ENCODE measurements at places on chromosomes 5 and 9.

- DNase-seq = no peak
Measured at GRCh38 chr5:156359476-156359875, 32.5 kb downstream of the SGCD start.

DNA sequence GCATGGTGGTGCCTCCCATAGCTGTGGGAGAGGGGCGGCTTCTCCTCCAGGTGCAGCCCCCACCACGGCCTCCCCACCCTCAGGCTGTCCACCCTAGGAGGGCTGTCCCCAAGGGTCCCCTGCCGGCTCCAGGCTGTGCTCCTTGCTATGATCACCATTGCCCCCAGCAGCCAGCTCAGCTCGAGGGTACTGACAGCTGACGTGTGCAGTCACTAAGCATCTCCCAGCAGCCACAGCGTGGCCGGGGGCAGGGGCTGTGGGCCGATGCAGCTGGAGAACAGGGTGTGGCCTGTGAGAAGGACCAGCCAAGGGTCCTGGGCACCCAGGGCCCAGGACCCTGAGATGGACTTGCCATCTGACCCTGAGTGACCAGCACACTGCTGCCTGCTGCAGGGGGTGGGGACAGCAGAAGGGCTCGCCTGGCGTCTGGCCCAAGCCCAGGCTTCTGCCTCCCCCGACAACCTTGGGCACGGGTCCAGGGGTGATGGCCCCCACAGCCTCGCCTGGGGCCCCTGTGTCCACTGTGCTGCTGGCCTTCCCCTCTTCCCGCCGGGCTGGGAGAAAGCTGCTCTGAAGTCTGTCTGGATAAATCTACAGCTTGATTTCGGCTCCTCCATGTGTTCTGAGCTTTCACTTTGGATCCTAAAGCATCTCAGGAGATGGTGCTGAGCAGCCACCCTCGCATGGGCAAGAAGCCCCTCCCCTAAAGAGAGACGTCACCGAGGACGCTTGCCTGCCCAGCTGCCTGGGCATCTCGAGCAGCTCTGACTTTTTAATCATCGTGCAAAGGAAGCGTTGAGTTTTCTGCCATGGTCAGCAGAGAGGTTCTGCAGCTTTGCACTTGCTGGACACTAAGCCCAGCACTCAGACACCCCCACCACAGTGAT, 5.5 kb downstream of the KCNT1 start:
- no peak for DNase-seq

DNA sequence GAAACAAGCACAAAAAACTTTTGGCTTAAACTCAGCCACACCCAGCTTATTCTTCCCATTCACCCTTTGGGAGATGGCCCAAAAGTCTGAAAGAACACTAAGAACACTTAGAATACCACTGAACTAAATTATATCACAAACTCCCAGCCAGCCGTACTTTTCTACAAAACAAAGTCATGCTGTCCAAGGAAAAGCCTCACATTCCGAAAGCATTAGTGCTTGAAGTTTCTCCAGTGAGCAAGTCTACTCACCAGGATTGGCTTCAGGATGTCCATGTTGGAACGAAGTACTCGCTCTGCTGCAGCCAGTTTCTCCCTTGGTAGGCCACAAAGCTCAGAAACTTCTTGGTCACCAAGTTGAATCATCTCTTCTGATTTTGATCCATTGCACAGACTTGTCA, 69.7 kb downstream of the ABCA1 start:
- DNase-seq = no peak

- no peak for DNase-seq
Measured at GRCh38 chr9:120040896-120041295, 539.1 kb downstream of the CDK5RAP2 start.

DNA sequence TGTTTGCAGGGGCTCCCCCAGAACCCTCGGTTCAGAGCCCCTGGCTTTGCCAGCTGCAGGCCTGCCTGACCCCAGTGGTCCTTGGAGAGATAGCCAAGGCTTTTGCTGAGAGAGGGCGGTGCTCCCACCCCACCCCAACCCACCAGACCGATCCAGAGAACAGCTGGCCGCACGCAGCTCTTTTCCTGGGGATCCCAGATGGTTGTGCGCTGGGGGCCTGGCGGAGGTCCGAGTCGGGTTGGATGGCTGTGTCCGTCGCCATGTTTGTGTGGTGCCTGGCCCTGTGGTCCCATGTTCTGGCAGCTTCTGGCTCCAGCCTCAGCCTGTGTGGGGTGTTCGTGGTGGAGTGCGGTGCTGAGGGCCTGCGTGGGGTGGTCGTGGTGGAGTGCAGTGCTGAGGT, 97.5 kb downstream of the RXRA start:
- DNase-seq = no peak

- DNase-seq = no peak
Measured at GRCh38 chr9:137237759-137238726, 3.0 kb upstream of the TUBB4B start.

DNA sequence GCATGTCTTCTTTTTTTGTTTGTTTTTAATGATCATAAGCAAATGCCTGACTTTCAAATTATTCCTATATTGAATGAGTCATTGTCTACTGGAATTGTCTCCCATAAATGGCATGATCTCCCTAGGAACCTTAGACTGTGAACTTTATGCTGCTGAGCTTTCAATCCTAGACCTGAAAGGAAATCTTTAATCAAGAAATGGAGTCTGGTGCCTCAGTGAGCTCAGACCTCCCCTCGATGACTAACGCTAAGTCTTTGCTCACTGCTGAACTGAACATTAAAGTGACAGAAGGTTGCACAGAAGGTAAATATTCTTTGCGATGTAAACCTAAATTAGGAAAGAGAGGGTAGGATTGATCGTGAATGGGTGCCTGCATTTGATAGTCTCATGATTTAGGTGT, 745.2 kb upstream of the WWC1 start:
- DNase-seq = no peak

GRCh38 chr5:20023686-20024180, 35.7 kb upstream of the CDH18 start:
- no peak for DNase-seq

DNA sequence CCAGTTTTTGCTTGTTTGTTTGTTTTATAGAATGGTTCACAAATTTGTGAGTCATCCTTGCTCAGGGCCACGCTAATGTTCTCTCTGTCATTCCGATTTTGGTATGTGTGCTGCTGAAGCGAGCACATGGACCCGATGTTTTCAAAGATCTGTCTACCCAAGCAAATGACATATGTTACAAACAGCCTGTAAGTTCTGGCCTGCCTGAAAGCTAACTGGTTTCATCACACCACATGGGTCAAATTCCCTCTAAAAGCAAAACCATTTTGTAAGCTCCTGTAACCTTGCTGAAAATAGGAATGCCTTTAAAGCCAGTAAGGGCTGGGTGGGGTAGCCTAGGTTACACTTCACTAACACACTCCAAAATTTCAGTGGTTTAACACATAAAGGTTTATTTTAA, 25.4 kb downstream of the DMRT3 start:
- DNase-seq = no peak

GRCh38 chr5:7585807-7586206, 189.9 kb downstream of the ADCY2 start:
- no peak for DNase-seq

DNA sequence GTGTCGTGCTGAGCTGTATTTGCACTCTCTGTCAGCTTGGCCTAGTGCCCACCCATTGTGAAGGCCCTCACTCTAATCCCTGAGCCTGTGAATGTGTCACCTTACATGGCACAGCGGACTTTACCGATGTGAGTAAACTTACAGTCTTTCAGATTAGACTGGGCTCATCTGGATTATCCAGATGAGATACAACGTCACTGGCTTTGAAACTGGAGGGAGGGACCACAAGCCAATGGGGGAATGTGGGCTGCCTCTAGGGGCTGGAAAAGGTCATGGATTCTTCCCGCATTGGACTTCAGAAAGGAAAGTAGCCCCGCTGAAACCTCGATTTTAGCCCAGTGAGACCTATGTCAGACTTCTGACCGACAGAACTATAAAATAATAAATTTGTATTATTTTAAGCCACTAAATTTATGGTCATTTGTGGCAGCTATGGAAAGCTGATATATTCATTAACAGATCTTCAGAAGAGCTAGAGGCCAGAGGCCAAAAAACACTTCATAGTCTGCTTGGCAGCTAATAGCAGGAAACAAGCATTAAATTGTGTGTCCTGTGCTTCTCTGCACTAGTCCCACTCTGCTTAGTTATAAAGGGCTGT, 139.0 kb upstream of the GAS1 start:
- DNase-seq = no peak

DNA sequence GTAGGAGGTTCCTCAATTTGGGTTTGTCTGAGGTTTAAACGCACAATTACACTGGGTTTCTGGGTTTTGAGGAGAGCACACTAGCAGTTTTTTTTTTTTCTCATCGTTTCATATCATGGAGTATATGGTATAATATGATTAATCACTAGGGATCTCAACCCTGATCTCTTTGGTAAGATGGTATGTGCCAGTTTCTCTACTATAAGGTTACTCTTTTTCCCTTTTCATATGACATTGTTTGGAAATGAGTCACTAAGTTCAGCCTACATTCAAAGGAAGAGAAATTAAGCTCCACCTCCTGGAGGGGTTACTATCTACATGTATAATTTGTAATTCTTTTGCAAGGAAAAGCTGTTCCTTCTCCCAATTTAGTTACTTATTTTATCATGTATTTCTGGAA, 35.2 kb downstream of the MTRR start:
- DNase-seq = no peak

GRCh38 chr5:97628807-97629206, 445.8 kb upstream of the RIOK2 start:
- no peak for DNase-seq

DNA sequence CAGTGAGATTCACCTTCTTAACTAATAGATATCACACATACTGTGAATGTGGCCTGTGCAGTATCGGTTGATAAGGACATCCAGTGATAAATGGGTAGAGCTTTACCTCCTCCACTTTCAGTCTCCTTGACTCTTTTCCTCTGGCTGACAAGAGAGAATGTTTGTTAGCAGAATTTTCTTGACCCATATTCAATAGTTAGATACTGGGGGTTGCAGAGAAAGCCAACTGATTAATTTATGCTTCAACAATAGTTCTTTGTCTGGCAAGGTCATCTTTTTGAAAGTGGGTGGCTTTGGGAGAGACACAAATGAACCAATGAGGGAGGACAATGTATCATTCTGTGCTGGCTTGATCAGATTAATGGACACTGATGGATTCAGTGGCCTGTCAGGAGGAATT, 30.3 kb downstream of the TTC23L start:
- DNase-seq = no peak

DNA sequence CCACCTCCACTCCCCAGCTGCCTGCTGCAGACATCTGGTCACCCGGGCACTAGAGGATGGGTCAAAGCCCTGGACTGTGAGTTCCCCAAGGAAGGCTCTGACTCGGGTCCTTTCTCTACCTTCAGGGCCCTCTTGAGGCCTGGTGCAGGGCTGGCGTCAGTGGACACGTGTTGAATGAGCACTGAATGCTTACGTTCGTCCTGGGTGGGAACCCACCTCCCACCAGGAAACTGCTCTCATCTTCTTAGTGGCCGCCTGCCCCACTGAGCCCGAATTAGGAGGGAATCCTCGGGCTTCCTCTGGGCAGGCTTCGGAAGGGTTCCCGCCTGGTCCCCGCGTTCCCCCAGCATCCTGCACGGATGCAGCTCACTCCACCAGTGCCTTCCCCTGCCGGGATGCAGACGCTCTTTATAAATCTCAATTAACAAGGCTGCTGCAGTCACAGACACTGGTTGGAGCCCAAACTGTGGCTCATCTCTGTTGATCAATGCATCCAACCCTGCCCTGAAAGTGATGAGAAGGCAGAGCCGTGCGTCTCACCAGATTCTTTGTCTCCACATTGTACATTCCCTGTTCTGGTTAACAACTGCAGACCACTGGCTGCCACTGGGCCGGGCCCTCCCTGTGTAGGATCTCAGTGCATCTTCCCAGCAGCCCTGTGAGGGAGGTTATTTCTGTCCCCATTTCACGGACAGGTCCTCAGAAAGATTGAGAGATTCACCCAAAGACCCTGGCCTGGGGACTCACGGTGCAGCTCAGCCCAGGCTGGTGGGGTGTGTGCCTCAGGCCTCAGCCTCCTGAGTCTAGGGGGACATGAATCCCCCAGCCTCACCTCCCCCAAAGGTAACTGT, 168.8 kb downstream of the GAPVD1 start:
- DNase-seq = no peak

DNA sequence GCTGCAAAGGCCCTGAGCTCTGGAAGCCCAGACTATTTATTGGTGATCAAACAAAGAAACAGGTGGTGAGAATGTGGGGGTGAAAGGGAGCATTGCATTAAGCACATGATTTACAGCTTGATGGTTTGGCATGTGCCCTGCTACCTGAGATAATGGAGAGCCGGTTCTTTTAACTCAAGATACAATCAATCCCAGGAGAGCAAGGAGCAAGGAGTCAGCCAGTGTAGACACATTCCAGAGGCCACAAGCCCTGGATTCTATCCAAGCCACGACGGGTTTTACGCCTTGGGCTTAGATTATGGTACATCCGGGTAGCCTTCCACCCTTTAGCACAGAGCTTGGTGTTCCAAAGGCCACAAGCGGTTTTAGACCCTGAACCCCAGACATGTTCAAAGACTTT, 292.2 kb downstream of the CYLC2 start:
- no peak for DNase-seq

DNA sequence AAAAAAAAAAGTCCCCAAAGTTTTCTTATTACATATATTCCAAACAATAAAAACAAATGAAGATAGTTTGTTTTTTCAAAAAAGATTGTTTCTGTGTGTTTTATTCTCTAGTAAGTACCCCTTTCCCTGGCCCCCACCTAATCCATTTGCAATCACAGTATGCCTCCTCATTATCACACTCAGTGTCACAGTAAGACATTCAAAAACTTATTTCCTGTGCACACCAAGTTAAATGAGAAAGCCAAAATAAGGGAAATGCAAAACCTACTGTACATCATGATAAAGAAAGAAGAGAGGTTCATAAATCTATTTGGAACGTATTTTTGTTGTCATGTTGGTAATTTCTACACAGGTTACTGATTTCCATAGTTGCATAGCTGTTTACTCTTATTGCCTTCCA, 62.3 kb downstream of the ST8SIA4 start:
- DNase-seq = no peak

DNA sequence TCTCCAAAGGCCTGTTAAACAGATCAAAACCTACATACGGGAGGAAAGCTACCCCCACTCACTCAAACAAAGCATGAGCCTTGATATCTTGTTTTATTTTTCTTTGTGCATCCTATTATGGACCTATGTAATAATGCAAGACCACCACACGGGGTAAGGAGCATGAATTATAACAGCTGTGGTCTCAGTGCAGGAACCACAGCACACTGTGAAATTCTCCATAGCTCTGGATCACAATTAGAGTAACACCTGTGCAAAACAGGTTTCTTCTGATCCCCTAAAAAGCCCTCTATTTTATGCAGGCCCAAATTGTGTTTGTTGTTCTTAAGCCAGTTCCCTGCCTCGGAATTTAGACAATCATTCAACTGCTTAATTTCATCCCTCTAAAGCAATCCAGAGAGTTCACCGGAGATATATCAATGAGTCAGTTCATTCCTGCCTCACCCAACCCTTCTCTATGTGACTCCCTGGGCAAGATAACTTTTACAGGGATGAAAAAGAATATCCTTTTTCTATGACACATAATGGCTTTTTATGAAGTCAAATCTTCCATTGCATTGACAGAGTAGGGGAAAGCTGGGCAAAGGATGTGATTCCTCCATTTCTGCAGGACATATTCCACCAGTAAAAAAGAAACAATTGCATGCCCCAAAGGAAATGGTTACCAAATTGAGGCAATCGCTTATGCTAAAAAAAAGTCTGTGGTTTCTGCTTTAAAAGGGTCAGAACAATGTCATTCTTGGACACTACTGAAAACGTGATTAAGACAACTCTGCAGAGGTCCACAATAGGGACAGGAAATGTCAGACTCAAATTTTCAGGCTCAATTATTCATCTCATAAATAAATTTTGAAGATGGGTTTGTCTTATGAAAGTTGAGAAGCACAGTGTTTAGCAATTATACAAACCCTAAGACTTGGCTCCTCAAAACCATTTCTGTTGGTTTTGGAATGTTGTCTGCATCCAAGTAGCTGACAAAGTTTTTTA, 41.6 kb upstream of the FST start:
- DNase-seq = no peak
